Endothelial cell (in vitro differentiated cells): ENCODE measurements at places on chromosomes 16 and 17. TPM values are rescaled to one million over a fixed set of nuclear protein-coding genes. Genes with fewer than 3 reads are reported as not detected.

GJD3 gene
- 1.1 TPM for total RNA-seq

TRIM72 gene
- total RNA-seq = 0.18 TPM

FBXW10 gene
- total RNA-seq = not detected

IL21R gene
- not detected for total RNA-seq

RND2 gene
- total RNA-seq = 5.9 TPM

ZNF624 gene
- total RNA-seq = 16.8 TPM

RHBDL1 gene
- total RNA-seq = 1.6 TPM

ZFP1 gene
- 12.0 TPM for total RNA-seq

UTS2R gene
- not detected for total RNA-seq

GAST gene
- not detected for total RNA-seq

SOCS1 gene
- 7.4 TPM for total RNA-seq

DNA sequence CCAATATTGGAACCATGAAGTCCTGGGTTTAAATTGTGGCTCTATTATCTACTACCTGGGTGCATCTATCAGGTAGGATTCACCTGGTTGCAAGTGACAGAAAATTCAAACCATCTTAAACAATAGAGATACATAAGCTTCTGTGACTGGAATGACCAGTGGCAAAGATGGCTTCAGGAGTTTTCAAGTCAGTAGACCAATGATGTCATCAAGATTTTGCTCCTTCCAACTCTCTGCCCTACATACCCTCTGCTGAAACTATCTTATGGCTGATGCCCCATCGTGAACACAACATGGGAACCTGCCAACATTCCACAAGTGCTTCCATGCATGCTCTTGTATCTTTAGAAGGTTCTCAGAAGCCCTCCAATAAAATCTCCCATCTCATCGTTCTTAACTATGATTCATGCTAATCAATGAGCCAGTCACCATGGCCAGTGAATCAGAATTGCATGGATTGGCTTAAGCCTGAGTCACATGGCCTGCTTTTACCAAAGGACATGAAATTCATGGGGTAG, 180.9 kb downstream of the GRIN2A start:
- no peak overlapping the region for H3K27ac ChIP-seq
- no peak overlapping the region for H3K4me3 ChIP-seq
- H3K36me3 ChIP-seq = no peaks in the 10 kb centered on the region
- no peak for DNase-seq

DNA sequence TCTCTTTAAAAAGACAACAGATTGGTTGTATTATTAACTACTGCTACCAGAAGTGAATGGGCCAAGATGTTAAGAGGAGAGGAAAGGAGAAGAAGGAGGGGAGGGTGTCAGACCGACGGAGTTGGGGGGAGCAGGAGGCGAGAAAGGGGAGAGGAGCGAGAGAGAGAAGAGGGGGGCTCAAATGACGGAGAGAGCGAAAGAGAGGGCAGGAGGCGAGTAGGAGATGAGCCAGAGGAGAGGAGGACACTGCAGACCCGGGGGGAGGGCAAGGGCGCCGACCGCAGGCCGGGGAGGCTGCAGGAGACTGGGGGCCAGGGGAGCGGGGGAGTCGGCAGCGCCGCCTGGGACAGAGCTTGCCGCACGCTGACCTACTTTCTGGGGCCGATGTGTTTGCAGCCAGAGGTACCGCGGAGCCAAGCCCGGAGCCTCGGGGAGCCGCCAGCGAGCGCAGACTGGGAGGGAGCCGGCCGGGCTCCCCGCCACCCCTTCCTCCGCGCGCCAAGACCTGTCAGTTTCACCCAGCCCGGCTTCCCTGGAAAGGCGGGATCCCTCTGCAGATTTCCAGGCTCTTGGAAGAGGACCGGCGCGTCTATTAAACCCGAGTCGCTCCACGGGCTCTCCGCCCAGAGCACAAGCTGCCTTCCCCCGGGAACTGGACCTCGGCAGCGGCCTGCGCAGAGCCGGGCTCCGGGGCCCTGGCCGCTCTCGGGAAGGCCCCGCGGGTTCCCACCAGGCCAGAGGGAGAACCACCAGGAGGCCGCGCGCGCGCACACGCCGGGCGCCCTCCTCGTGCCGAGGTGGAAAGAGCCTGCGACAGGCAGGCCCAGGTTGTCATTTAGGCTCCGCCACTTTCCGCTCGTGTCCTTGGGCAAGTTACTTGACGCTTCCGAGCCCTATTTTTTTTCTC, 74.6 kb downstream of the CMC2 start:
- H3K4me1 ChIP-seq = peaks cover 10% of the 10 kb centered on the region
- DNase-seq = peak; percentile 60
- peaks cover 13% of the 10 kb centered on the region for H3K27me3 ChIP-seq
- H3K36me3 ChIP-seq = no peaks in the 10 kb centered on the region
- H3K4me3 ChIP-seq = peak overlapping the region; percentile 86
- no peak overlapping the region for H3K27ac ChIP-seq

- DNase-seq = peak; percentile 36
- H3K27ac ChIP-seq = no peak overlapping the region
- peaks cover 17% of the 10 kb centered on the region for H3K27me3 ChIP-seq
- H3K4me3 ChIP-seq = peak overlapping the region; percentile 59
Measured at GRCh38 chr17:77279448-77280303, 138.9 kb downstream of the SEC14L1 start.

DNA sequence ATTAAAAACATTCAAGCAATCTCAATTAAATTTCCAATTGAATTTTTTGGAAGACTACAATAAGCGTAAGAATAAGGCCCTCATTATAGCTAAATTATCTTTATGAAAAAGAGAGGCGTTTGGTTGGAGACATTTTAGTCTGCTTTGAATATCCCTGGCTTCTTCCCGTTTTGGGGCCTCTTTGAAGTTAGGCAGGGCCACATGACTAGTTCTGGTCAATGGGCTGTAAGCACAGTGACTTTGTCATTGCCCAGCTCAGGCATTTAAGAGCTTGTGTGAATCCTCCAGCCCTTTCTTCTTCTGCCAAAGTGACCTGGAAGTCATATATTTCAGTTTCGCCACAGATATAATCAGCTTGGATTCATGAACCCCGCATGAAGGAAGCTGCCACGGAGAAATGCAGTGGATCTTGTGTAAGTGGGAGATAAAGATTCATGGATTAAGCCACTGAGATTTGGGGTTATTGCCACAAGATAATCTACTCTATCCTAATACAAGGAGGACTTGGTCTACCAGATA, 21.7 kb upstream of the UBTF start:
- no peak overlapping the region for H3K27ac ChIP-seq
- no peak overlapping the region for H3K4me3 ChIP-seq
- DNase-seq = no peak
- peaks cover 4% of the 10 kb centered on the region for H3K4me1 ChIP-seq
- H3K36me3 ChIP-seq = no peaks in the 10 kb centered on the region
- peaks cover 2% of the 10 kb centered on the region for H3K27me3 ChIP-seq

GRCh38 chr17:58224315-58224714, 5.3 kb upstream of the MKS1 start:
- H3K4me1 ChIP-seq = peaks cover 3% of the 10 kb centered on the region
- H3K4me3 ChIP-seq = no peak overlapping the region
- H3K27ac ChIP-seq = no peak overlapping the region
- no peaks in the 10 kb centered on the region for H3K36me3 ChIP-seq

- no peaks in the 10 kb centered on the region for H3K36me3 ChIP-seq
- H3K4me3 ChIP-seq = no peak overlapping the region
- no peak for DNase-seq
- H3K27me3 ChIP-seq = peaks cover 39% of the 10 kb centered on the region
Measured at GRCh38 chr16:54935266-54935968, 4.8 kb downstream of the IRX5 start.

- no peak overlapping the region for H3K4me3 ChIP-seq
- H3K27me3 ChIP-seq = peaks cover 6% of the 10 kb centered on the region
- H3K27ac ChIP-seq = no peak overlapping the region
- DNase-seq = no peak
Measured at GRCh38 chr16:73725156-73725555, 571.5 kb upstream of the PSMD7 start.

GRCh38 chr17:43810226-43810715, 22.7 kb downstream of the MPP3 start:
- peaks cover 6% of the 10 kb centered on the region for H3K36me3 ChIP-seq
- H3K4me1 ChIP-seq = peaks cover 9% of the 10 kb centered on the region

DNA sequence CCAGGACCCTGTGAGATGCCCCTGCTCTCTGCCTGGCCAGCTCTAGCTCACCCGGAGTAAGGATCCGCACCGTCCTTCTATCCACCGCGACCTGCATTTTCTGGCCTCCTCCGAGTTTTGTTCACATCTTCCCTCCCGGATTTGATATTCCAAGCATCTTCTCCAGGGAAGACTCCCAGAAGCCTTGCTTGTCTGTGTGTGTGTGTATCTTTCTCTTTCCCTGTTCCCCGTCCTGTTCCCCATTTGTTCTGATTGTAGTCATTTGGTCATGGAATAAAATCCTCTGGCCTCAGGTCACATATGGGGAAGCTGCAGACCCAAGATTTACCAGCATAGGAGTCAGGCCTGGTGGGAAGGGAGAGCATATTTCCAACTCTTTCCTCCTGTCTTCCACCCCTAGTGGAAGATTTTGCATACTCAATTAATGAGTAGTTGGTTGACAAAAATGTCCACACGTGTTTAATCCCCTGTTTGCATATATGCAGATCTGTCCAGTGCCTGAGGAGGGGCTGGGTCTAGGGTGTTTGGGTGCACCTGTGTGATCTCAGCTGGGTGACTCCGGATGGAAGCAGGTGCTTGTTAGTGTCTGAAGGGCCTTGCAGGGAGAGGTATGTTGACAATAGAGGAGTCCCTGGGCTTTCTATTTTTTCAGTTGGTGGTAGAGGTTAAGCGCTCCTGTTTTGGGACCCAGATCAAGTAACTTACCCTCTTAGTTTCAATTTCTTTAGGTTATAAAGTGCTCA, 1.9 kb downstream of the PRAC1 start:
- DNase-seq = no peak
- H3K36me3 ChIP-seq = no peaks in the 10 kb centered on the region
- H3K27me3 ChIP-seq = peaks cover 36% of the 10 kb centered on the region
- peak overlapping the region; percentile 45 for H3K27ac ChIP-seq
- H3K4me1 ChIP-seq = peaks cover 28% of the 10 kb centered on the region
- peak overlapping the region; percentile 45 for H3K4me3 ChIP-seq

- peaks cover 2% of the 10 kb centered on the region for H3K27me3 ChIP-seq
- H3K4me3 ChIP-seq = no peak overlapping the region
- no peak overlapping the region for H3K27ac ChIP-seq
- H3K4me1 ChIP-seq = no peaks in the 10 kb centered on the region
Measured at GRCh38 chr17:55062921-55063320, 94.4 kb downstream of the STXBP4 start.

DNA sequence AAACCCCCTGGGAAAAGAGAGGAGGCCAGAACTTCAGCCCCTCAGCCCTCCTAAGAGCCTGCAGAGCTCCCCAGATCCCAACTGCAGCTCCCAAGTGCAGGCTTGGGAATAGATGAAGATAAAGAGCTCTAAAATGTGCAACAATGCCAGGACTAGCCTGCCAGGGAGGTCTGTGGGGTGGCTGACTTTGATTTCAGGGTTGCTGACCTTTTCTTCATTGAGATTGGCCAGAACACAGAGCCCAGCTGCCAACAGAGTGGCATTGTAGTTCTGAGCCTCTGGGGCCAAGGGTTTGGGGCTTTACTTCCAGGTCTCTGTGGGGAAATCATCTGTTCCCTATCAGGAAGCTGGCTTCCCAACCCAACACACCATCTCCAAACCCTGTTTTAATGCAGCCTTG, 120.6 kb downstream of the COPRS start:
- H3K27me3 ChIP-seq = no peaks in the 10 kb centered on the region
- H3K4me3 ChIP-seq = no peak overlapping the region

DNA sequence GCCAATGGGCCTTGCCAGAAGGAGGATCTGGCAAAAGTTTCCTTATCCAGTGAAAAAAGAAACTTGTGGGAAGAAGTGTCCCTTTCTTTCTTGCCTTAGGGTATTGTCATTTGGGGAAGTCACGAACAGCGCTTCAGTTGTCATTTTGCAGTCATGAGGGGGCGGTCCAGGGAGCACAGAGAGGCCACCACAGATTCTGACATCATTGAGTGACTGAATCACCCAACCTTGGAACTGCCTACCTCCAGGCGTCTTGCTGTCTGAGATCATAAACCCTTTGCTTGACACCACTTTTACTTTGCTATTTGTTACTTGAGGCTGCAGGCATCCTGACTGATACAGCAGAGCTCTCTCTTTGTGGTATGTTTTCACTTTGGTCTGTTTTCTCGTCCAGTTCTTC, 3.1 kb upstream of the WSCD1 start:
- H3K4me3 ChIP-seq = no peak overlapping the region
- no peak for DNase-seq
- no peak overlapping the region for H3K27ac ChIP-seq
- H3K36me3 ChIP-seq = peaks cover 8% of the 10 kb centered on the region
- H3K27me3 ChIP-seq = peaks cover 15% of the 10 kb centered on the region

- peaks cover 3% of the 10 kb centered on the region for H3K4me1 ChIP-seq
- peaks cover 5% of the 10 kb centered on the region for H3K36me3 ChIP-seq
- H3K27me3 ChIP-seq = no peaks in the 10 kb centered on the region
- no peak overlapping the region for H3K27ac ChIP-seq
- no peak overlapping the region for H3K4me3 ChIP-seq
Measured at GRCh38 chr17:57145347-57145746, 60.3 kb downstream of the AKAP1 start.

DNA sequence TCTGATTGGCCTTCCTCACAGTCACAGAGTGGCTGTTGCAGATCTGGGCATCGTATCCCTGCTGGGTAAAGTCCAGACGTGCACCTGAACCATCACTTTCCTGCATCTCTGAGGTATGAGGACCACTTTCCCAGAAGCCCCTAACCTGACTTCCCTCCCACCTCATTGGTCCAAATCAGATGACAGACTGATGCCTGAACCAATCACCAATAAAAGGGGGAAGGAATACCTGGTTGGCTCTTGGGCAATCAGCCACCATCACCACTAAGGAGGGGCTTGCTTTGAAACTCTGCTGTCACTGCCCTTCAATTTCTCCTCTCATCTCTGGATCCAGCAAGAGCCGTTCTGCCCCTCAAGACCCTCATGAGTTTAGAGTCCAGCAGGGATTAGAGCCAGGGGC, 13.6 kb upstream of the WFDC1 start:
- H3K27me3 ChIP-seq = peaks cover 10% of the 10 kb centered on the region
- H3K27ac ChIP-seq = no peak overlapping the region
- H3K36me3 ChIP-seq = no peaks in the 10 kb centered on the region
- H3K4me1 ChIP-seq = peaks cover 9% of the 10 kb centered on the region

DNA sequence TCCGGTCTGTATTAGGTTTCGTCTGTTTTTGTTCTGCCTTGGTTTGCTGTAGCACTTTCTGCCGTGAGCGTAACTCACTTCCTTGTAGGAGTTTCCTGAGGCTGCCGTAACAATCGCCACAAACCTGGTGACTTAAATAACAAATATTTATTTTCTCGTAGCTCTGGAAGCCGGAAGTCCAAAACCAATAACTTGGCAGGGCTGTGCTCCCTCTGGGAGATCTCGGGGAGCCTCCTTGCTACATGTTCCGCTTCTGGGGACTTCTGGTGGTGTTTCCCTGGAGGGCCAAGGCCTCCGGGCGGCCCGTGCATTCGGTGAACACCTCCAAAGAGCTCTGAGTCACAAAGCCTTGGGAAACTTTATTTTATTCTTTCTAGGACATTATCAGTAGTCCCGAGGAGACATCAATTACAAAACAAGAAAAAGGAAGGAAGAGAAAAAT, 6.8 kb upstream of the WDR45B start:
- H3K27ac ChIP-seq = peak overlapping the region; percentile 72
- no peak for DNase-seq
- peaks cover 5% of the 10 kb centered on the region for H3K4me1 ChIP-seq
- H3K27me3 ChIP-seq = peaks cover 3% of the 10 kb centered on the region

GRCh38 chr17:40645943-40646342, 1.7 kb downstream of the SMARCE1 start:
- DNase-seq = no peak
- no peak overlapping the region for H3K27ac ChIP-seq
- H3K4me3 ChIP-seq = no peak overlapping the region
- peaks cover 11% of the 10 kb centered on the region for H3K36me3 ChIP-seq

GRCh38 chr17:34479371-34479770, 100.0 kb upstream of the TMEM132E start:
- no peaks in the 10 kb centered on the region for H3K4me1 ChIP-seq
- H3K4me3 ChIP-seq = no peak overlapping the region
- no peak overlapping the region for H3K27ac ChIP-seq
- no peaks in the 10 kb centered on the region for H3K36me3 ChIP-seq
- DNase-seq = no peak
